Stimulated activated naive CD4-positive, alpha-beta T cell (primary cell): ENCODE measurements at places on chromosomes 12 and 14.

DNA sequence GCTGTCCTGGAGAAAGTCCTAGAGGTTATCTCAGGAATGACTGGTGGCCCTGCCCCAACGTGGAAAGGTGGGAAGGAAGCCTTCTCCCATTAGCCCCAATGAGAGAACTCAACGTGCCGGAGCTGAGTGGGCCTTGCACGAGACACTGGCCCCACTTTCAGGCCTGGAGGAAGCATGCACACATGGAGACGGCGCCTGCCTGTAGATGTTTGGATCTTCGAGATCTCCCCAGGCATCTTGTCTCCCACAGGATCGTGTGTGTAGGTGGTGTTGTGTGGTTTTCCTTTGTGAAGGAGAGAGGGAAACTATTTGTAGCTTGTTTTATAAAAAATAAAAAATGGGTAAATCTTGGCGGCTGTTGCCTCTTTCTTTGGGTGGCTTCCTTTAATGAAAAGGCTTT, 152.8 kb downstream of the SMOC1 start:
- no peak for DNase-seq

DNA sequence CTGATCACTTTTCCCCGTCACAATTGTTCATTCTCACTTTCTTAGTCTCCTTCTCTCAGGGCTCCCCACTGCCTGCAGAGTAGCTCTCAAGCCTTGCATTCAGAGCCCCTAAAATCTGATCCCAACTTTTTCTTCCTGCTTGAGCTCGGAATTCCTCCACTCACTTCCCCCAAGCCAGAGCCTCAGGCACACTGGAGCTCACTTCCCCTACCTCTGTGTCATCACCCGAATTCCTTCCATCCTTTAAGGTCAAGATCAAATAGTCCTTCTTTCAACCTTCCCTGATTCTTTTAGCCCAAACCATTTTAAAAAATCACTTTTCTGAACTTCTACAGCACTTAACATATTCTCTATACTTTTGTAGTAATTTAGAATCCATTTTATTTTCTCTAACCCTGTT, 34.1 kb upstream of the ATP23 start:
- DNase-seq, result no peak

DNA sequence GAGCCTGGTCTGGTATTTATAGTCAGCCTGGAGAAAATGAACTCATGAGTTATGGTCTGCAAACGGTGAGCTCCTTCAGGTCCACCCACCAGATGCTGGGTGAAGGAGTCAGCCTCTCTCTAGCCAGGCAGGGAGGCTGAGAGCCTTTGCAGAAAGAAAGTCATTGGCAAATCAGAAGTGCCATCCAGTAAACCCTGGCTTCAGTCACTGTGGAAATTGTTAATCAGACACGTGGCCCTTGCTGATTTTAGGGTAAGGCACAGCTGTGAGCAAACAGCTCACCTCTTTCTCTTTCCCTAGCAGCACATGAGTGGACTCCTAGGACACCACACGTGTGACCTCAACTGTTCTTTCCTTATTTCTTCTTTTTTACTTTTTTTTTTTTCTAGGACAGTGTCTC, 44.9 kb downstream of the CHST11 start:
- no peak for DNase-seq

DNA sequence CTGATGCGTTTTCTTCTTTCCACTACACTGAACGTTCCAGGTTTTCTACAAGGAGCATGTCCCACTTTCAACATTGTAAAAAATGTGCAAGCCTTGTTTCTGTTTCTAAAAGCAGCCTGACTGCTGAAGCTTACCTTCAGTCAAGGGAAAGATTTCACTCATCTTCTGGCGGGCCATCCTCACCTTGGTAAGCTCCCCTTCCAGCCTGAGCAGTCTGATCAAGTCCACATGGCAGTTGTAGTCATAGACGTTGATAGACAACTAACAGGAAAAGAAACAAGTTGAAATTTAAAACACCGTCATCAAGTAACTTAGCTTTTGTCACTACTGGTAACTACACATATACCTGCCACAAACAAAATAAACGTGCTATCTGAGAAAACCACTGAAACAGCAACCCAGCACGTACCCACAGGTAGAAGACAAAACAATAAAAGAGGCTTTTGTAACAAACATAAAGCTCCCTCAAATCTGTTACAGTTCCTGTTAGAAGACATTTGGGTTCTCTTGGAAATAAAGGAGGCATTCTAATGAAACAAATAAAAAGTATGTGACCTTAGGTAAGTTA, 11.9 kb downstream of the SART3 start:
- DNase-seq, result no peak

DNA sequence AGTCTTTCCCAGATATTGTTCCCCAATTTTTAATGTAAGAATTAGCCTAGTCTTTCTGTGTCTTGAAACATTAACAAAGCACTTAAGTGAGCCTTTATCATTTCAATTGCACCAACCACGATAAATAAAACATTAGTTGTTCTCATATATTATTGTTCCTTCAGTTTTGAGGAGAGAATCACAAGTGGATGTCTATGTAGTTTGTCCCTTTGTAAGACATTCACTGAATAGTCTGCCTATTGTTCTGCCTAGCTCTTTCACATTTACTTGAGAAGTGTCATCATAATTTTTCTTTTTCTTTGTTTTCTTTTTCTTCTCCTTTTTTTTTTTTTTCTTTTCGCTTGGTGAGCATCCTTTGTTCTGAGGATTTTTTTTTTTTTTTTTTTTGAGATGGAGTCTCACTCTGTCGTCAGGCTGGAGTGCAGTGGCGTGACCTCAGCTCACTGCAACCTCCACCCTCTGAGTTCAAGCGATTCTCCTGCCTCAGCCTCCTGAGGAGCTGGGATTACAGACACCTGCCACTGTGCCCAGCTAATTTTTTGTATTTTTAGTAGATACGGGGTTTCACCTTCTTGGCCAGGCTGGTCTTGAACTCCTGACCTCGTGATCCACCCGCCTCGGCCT, 129.7 kb downstream of the SYT1 start:
- DNase-seq, result no peak

DNA sequence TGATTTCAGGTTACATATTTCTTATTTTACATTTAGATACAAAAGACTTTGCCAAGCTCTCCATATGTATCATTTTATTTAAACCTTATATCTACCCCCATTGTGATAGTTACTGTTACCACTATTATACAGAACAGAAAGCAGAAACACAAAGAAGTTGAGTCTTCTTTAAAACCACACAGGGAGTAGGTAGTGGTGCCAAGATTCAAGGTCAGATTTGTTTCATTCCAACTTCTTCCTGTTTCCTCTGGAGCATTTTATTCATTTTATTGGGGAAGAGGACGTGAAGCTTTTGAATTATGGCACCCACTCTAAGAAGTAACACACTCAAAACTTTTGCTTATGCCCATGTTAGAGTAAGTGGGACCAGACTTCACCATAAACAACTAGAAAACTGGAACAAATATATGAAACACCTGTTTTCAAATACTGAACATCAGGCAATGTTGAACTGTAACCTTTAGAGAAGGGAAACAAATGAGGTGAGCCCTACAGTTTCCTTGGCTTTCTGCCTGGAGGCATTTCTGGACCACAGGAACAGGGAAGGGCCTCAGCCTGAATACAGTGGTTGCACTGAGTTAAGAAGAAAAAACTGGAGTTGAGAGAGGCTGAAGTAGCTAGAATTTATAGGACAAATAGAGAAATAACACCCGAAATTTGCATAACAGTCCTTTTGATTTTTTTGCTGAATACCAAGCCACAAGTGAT, 160.4 kb upstream of the SSTR1 start:
- DNase-seq, result no peak

DNA sequence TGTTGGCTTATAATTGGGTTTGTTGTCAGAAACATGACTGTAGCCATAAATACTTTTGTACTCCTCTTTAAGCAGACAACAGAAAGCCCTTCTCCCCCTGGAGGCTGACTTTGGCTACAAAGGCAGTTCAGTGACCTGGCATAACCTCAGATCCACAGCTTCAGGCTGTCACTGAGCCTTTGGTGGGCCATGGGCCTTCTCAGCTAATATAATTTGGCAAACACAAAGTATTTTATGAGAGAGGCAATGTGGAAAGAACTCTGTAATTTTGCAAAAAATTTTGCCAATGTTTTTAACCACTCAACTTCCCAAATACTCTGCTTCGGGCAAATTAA, 15.5 kb upstream of the MGP start:
- DNase-seq, result no peak

- DNase-seq, result no peak
These were observed 3.6 kb upstream of the RCOR1 start for GRCh38 chr14:102588821-102589220.

GRCh38 chr14:105074601-105075053, 9.4 kb upstream of the GPR132 start:
- no peak for DNase-seq

DNA sequence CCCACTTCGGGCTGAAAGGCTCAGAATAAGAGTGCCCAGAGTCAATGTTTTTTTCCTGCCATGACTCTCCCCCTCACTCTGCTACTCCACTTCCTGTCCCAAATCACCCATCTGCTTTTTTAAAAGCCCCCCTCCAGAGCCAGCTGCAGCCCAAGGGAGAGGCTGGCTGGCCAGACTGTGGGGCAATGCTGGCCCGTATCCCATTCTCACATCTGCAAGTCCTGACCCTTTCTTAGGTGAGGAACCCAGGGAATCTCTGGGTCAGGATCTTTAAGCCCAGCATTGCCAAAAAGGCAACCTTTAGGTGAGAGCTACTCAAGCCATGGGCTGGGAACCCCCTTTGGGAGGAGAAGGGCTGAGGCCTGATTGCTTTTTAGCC, 1.7 kb upstream of the ITGA5 start:
- no peak for DNase-seq

- no peak for DNase-seq
These were observed 104.5 kb upstream of the DNM1L start for GRCh38 chr12:32574585-32574984.

DNA sequence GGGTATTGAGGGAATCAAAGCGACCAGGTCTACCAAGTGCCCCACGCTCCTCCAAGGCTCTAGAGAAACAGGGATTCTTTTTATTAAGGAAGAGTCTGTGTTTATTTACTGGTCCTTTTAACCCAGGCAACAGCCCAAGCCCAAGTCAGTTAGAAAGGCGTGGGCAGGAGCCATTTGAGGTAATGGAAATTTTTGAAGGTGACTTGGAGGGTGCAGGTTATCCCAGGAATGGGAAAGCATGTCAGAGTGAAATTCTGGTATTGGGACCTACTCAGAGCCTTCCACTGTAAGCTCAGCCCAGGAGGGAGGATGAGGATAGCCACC, 2.9 kb downstream of the SLC6A12 start:
- DNase-seq, result no peak

DNA sequence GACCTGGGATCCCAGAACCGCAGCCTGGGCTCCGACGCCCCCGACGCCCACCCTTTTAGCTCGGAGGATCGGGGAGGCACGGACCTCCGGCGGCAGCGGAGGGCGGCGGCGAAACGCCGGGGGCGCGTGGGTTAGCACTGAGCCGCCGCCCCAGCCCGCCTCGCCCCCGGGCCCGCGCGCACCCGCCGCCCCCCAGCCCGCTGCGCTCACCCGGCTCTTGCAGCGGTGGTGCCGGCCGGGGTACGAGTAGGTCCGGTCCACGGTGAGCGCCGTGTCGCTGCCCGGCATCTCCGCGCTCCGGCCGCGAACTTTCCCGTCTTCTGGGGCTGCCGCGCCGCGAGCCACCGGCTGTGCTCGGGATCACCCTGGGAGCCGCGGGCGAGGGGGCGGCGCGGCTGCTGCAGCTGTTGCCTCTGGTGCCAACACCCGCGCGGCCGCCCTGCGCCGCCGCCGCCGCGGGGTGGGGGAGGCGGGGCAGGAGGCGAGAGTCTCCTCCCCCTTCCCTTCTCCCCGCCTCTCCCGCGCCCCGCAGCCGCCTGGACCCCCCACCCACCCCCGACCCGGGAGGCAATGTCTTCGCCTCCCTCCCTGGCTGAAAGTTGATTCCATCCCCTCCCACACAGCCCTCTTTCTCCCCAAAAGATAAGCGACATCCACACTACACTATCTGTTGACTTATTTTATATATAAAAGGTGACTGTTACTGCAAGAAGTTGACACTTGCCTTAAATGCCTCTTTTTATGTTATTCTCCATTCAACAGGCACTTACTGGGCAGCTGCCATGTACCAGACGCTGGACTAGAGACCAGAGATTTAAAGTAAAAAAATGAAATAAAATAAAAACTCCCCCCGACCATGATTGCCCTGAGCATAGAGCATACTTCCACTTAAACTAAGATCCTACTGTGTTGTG, at the start of gene TMCC3:
TMCC3 (minus strand) TSS at position 415 of the 914 bp plus-strand sequence; CDS start at position 288, 127 bp downstream.
- DNase-seq, result no peak

- no peak for DNase-seq
These were observed 62.0 kb upstream of the TUNAR start for GRCh38 chr14:95814363-95815225.

GRCh38 chr12:55862286-55862685, 19.6 kb upstream of the MMP19 start:
- no peak for DNase-seq

DNA sequence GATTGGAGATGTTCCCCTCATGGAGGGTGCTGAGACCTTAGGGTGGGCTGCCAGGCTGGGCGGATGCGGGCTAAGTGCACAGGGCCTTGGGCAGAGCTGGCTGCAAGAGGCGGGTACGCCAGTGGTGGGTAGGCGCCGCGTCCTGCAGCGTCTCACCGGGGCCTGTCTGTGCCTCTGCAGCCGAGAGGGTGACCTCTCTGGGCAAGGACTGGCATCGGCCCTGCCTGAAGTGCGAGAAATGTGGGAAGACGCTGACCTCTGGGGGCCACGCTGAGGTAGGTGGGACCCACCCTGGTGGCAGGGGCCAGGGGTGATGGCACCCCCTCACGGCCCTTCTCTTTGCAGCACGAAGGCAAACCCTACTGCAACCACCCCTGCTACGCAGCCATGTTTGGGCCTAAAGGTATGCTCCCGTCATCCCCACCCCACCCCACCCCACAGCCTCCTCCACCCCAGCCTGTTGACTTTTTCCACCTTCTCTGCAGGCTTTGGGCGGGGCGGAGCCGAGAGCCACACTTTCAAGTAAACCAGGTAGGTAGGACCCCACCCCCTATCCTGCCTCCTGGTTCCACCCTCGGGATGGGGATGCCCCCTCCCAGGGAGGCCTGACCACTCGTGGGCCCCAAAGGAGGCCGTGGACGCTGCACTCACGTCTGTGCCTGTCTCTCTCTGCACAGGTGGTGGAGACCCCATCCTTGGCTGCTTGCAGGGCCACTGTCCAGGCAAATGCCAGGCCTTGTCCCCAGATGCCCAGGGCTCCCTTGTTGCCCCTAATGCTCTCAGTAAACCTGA, 1.5 kb downstream of the CRIP1 start:
- peak; percentile 39 for DNase-seq

DNA sequence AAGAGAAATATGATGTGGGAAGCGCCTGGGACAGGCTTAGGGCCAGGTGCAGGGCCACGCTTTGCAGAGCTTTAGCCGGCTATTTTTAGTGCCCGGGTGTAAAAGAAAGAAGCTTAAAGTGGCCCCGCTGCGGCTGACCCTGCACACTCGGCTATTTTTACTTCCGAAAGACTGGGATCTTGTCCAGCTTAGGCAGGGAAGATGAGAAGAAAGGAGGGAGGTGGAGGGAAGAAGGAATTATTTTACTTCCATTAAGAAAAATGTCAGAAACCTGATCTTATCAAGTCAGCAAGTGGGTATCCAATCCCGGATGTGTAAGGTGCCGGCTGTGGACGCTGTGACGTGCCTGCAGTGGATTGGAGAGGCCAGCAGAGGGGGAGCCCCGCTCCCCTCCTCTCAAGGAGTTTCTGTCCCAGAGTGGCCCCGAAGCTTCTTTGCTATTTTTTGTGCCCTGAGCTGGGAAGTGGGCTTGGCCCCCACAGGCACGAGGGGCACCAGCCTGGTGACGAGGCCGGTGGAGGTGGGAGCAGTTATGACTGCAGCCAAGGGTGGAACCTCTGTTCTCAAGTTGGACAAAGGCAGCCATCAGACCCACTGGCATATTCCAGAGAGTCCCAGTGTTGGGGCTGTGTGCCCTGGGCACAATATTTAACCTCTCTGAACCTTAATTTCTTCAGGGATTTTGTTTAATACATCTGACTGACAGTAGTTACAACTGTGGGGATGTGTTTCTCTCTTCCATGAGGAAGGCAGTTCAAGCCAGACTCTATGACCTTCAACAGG, 97.7 kb downstream of the ESRRB start:
- no peak for DNase-seq
